Calu3 (cell line): ENCODE measurements at places on chromosomes 7 and 10.

DNA sequence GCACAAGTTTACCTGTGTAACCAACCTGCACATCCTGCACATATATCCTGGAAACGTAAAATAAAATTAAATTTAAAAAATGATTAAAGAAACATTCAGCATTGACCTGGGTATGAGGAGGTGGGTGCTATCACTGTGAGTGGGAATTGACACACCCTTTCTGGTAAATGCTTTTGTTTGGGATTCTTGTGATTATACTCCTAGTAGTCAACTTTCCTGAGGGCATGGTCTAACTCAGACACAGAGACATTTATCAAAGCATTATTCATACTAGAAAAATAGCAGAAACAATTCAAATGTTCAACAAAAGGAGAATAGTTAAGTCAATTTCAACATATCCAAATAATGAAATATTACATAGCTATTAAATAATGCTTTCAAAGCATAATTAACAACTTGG, 44.2 kb downstream of the CNNM2 start:
- no peak for DNase-seq

DNA sequence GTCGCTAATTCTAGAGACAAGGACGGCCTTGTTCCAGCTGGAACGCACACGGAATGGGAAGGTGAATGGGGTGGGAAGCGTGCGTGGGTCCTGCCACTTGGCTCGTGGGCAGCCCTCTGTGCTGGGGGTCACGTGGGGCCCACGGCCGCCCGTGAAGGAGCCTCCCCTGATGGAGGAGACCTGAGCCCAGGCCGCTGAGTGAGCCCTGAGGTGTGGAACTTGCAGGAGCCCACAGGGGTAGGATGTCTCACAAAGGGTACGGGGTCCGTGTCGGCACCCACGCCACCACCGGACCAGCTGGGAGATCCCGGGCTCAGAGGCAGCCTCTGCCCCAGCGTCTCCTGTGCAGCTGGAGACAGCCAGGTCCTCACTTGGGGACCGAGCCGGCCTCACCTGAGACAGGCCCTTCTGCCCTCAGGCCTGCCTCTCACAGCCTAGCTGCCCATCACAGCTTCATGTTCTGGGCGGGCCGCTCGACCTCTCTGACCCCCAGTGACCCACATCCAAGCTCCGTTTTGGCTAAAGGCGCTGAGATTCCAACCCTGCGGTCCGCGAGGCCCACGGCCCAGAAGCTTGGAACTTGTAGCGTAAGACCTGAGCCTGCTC, 84.8 kb downstream of the FOXL3 start:
- DNase-seq = no peak

- no peak for DNase-seq
Measured at GRCh38 chr7:157977717-157978496, 609.7 kb downstream of the PTPRN2 start.

- peak; percentile 46 for DNase-seq
Measured at GRCh38 chr7:49791088-49791741, 17.8 kb downstream of the VWC2 start.

- no peak for DNase-seq
Measured at GRCh38 chr10:49393757-49394156, 2.1 kb downstream of the DRGX start.

- DNase-seq = no peak
Measured at GRCh38 chr7:5183899-5184298, 6.1 kb upstream of the WIPI2 start.

- DNase-seq = no peak
Measured at GRCh38 chr10:68103901-68104300, 5.4 kb upstream of the MYPN start.

GRCh38 chr10:83012866-83013265, 1126.4 kb upstream of the GHITM start:
- no peak for DNase-seq

DNA sequence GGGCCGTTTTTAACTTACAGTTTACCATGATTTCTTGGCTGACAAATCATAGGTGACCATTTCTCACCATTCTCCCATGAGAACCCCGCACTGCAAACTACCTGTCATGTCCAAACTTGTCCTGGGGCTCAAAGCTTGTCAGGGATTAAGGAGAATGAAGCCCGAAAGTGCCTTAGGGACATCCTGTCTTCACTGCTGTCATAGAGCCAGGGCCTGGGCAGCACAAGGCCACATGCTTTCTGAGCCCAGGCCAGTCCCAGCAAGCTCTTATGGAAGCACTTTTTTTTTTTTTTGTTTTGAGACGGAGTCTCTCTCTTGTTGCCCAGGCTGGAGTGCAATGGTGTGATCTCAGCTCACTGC, 33.9 kb downstream of the CCM2 start:
- no peak for DNase-seq

DNA sequence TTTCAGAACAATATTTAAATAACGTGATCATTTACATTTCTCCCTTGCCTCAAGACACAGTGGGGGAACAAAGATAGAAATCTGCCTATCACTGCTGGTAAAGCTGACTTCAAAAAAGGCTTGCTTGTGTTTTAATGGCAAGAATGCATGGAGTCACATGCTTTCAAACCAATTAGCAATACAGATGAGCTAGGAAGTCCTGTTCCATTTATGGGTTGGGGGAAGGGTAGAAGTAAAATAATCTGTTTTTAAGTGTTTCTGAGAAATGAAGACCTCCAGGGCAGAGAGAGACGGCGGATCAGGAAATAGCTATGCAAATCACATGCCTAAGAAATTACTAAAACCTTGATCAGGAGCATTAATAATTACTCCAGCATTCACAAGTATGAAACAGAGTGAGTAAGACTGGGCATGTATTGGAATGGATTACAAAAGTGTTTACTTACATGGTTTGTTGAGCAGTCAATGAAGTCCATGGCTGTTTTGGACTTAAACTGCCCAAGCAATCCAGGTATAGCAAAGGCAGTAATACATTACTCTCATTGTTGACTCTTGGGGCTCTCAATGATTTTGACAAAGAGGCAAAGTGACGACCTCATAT, 142.0 kb downstream of the ARID5B start:
- DNase-seq = no peak

- DNase-seq = no peak
Measured at GRCh38 chr10:14820775-14821154, 17.1 kb downstream of the CDNF start.

DNA sequence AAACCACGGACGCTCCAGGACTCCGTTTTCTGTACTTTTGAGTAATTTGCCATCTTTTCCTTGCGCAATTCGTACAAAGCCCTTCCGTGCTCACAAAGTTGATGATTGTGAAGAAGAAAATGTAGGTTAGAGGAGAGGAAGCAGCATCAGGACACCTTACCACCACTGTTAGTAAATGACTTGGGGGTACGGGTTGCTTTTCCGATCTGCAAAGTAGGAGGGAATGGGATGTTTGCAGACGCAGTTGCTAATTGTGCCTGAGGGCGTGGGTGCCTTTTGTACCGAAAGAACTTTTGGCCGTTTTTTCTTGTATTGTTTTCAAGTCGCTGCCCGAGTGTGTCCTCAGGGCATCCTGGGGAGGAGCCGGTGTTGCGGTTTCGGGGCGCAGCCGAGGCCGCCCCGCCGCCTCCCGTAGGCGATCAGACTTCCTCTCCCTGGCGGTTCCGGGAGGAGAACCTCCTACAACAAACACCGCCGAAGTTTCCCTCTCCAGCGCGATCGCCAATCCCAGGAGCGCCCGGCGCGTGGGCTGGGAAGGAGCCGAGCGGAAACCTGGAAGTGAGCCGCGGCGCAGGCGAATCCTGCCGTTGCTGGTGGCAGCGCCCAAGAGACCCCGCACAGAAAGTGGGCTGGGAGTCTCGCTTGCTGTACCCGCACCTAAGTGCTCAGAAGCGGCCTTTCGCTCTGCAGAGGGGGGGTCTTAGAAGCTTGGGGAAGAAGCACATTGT, 1.0 kb downstream of the PRR15 start:
- DNase-seq = peak; percentile 85

GRCh38 chr7:149191851-149192250, 3.5 kb upstream of the ZNF282 start:
- DNase-seq = no peak

GRCh38 chr10:9382533-9382866, 1328.0 kb downstream of the GATA3 start:
- no peak for DNase-seq

- peak; percentile 50 for DNase-seq
Measured at GRCh38 chr7:151386301-151387160, 23.3 kb downstream of the WDR86 start.

DNA sequence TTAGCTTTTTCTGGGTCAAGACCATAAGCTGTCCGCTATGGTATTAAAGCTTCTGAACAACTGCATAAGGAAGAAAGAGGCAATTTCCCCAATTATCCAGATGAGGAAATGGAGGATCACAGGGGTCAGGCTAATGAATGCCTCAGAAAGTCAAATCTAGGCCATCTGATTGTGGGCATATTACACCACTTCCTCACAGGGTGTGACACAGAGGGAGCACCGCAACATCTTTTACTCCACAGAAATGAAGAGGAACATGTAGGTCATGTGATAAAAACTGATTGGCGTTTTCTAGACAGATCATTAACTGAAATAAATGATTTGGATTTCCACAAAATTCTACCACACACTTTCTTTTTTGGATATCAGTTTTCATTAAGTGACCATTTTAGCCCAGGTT, 384.4 kb downstream of the PARD3 start:
- DNase-seq = no peak

- no peak for DNase-seq
Measured at GRCh38 chr7:1729183-1729582, 59.1 kb downstream of the ELFN1 start.

GRCh38 chr7:12642508-12642907, 44.9 kb upstream of the ARL4A start:
- DNase-seq = no peak

GRCh38 chr10:88802523-88803285, at the start of gene LIPM:
Gene LIPM, plus strand, starts transcription at chr10:88802730. Its CDS starts 167 bp downstream, at chr10:88802897.
- DNase-seq = no peak
